ENCODE measurements at places on chromosomes 11 and 22.

GRCh38 chr22:37273126-37273845, 9.0 kb upstream of the CYTH4 start:
- no peak for DNase-seq

DNA sequence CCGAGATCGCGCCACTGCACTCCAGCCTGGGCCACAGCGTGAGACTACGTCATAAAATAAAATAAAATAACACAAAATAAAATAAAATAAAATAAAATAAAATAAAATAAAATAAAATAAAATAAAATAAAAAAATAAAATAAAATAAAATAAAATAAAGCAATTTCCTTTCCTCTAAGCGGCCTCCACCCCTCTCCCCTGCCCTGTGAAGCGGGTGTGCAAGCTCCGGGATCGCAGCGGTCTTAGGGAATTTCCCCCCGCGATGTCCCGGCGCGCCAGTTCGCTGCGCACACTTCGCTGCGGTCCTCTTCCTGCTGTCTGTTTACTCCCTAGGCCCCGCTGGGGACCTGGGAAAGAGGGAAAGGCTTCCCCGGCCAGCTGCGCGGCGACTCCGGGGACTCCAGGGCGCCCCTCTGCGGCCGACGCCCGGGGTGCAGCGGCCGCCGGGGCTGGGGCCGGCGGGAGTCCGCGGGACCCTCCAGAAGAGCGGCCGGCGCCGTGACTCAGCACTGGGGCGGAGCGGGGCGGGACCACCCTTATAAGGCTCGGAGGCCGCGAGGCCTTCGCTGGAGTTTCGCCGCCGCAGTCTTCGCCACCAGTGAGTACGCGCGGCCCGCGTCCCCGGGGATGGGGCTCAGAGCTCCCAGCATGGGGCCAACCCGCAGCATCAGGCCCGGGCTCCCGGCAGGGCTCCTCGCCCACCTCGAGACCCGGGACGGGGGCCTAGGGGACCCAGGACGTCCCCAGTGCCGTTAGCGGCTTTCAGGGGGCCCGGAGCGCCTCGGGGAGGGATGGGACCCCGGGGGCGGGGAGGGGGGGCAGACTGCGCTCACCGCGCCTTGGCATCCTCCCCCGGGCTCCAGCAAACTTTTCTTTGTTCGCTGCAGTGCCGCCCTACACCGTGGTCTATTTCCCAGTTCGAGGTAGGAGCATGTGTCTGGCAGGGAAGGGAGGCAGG, at the start of gene GSTP1:
GSTP1 (plus strand) TSS at position 566 of the 958 bp plus-strand sequence; CDS start at position 598, 32 bp downstream.
- DNase-seq = peak; percentile 80

DNA sequence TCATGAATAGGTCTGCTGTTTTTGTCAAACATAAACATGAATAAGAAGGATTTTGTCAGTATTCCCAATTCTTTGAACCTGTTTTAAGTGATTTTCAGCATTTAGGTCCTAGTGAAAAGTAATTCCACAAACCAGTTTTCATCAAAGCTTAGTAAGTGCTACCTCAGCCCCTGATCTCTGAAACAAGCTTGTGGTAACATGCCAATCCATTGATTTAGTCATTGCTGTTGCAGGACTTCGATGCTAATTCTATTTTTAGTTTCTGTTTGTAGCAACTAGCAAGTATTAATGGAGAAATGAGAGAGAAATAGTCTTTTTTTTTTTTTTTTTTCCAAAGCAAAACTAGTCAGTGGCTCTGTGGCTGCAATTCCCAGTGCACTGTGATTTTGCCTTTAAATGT, 91.4 kb downstream of the JRKL start:
- no peak for DNase-seq

- no peak for DNase-seq
These were observed 396.2 kb downstream of the NTM start for GRCh38 chr11:131766637-131767036.

- DNase-seq = no peak
These were observed at the start of gene KCNA4 for GRCh38 chr11:30016588-30017363. Gene KCNA4 (minus strand): TSS chr11:30017030. CDS start chr11:30012678, 4,352 bp downstream.

- no peak for DNase-seq
These were observed 84.7 kb downstream of the DGCR2 start for GRCh38 chr22:19037282-19038163.

DNA sequence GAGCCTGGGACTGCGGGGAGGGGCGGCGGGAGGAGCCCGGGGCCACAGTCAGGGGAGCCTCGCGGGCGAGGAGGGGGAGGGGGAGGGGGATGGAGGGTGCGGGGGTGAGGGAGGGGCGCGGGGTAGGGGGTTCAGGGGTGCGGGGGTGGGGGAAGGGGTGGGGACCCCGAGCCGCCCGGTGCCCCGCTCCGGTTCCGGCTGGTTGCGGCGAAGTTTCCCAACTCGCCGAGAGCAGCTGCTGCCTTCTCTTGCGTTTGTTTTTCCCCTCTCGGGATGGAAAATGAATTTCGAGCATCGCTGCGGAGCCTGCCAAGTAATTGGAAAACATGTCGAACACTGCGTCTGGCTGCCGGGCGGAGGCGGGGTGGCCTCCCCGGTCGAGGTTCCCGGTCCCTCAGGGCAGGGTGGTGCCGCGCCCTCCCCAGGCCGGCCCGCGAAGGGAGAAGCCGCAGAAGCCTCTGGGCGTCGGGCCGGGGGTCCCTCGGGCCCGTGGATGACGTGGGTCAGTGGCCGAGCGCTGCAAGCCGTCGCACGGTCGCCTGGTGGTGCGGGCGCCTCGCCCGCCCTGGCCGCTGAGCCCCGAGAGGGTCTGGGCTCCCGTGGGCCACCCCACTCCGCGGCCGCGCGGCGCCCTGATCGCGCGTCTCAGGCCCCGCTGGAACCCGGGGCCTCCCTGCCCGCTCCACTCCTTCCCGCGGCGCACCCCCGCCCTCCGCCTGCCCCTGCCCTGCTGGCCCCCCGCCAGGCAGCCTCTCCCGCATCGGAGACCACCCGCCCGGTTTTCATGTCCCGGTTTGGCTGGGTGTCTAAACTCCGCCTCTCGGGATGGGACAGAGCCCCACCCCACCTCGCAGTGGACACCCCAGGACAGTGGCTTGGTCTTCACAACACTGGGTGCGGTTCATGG, 12.1 kb downstream of the SPATA19 start:
- peak; percentile 4 for DNase-seq

- DNase-seq = no peak
These were observed 90.8 kb upstream of the PARVA start for GRCh38 chr11:12286606-12287005.

DNA sequence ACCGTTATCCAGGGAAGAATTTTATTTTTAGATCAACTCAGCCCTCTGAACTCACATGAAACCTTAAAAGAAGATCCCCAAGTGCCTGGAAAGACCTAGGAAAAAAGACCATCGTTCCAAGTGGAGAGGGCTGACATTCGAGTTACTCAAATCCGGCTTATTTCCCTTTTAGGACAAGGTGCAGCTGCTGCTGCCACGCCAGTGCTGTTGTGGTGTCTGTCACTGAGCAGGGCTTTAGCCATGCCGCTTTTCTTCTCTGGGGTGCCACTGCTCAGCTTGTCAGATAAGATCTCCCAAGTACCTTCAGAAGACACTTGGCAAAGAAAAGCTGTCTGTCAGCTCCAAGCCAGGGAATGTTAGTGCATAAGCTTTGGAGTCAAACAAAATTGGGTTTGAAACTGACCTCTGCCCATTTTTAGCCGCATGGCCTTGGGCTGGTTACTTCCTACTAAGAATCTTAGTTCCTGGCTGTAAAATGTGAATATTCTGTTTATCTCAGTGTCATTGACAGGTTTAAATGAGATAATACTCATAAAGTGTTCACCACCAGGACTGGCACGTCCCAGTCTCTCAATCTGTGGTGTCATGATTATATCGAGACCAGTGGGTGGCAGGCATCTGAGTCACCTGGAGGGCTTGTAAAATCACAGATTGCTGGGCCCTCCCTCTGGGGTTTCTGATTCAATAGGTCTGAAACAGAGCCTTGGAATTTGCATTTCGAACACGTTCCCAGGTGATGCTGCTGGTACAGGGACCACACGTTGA, 117.5 kb downstream of the PKNOX2 start:
- no peak for DNase-seq

GRCh38 chr11:61897387-61898246, 6.3 kb upstream of the FADS3 start:
- DNase-seq = peak; percentile 76

DNA sequence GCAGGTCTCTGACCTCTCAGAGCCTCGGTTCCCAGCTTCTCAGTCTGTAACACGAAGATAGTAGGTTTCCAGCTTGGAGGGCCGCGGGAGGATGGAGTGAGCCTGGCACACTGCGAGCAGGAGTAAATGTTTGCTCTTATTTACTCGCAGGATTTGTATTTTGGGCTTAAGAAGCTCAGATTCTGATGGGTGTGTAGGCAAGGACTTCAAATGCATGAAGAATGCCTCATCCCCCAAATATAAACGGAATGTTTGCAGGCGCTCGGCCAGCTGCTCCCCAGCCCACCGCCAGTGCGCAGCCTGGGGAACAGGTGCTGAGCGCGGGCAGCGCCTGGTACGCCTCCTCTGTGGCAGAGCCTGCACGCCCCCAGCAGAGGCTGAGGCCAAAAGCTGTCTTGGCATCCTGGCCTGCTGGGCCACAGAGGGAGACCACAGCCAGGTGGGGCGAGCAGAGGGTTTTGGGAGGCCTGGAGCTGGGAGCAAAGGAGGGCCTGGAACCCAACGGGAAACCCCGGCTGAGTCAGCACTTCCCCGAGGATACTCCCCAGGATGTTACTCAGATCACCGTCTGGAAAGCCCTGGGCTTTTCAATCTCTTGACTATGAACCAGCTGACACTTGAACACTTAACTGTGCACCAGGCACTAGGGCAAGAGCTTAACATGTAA, 9.4 kb downstream of the EHD1 start:
- DNase-seq = peak; percentile 51

GRCh38 chr22:20044495-20045151, 23.7 kb downstream of the TANGO2 start:
- DNase-seq = no peak

- no peak for DNase-seq
These were observed 21.6 kb upstream of the TMA7B start for GRCh38 chr22:39938509-39939111.

- no peak for DNase-seq
These were observed 12.6 kb downstream of the IL10RA start for GRCh38 chr11:117998664-117999353.

- DNase-seq = no peak
These were observed 9.6 kb downstream of the P2RY2 start for GRCh38 chr11:73227571-73228211.

DNA sequence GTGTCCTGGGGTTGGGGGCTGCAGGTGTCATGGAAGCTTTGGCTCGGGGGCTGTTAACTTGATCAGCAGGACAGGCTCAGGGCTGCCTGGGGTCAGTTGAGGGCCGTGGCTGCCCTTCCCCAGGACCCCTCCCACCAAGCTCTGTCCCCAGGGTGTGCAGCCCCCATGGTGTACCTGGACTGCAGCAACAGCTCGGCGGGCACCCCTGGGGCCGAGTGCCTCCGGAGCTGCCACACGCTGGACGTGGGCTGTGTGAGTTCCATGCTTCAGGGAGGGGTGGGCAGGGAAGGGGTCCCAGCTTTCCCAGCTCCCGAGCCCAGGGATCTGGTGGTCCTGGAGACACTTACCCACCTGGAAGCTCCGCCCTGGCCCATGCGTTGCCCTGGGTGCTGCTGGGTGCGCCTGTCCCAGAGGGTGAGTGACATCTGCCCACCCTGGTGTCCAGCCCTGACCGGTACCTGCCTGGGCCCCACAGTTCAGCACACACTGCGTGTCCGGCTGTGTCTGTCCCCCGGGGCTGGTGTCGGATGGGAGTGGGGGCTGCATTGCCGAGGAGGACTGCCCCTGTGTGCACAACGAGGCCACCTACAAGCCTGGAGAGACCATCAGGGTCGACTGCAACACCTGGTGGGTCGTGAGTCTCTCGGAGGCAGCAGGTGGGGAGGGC, 11.3 kb downstream of the MUC5B start:
- DNase-seq = no peak

DNA sequence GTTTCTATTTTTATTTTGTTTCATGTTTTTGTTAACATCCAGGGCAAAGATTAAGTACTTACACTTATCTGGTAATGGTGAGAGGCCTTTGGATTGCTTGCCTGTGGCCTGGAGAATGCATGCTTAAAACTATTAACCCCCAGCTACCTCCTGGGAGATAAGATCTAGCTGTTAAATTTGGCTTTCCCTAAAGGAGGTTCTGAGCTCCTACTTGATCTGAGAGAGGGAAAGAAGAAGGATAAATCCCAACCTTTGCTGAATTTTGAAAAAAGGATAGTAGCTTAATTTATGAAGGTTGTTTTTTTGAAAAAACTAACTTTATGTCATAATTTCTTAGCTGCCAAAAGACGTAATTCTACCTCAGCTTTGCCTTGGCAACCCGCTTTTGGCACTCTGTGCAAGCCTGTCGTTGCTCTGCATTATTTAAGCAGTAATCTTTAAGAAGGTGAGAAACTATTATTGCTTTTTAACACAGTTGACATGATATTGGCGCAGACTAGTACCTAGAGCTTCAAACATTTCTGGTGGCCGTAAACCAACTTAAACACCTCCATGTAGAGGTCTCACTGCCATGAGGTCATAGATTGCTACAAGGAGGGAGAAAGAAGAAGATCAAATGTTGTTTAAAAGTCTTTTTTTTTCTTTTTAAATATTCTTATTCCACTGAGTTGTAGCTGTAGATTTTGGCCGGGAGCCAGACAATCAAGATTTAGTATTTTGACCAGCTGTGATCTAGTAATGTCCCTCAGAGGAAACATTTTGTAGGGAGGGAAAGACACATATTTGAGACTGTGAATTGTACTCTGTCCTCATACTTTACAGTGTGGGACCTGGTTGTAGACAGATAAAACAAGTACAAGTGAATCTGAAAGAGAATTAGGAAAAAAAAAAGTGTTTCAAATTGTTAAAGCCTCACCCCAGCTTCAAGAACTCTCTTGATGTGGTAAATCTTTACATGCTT, 74.4 kb downstream of the WNT11 start:
- no peak for DNase-seq

DNA sequence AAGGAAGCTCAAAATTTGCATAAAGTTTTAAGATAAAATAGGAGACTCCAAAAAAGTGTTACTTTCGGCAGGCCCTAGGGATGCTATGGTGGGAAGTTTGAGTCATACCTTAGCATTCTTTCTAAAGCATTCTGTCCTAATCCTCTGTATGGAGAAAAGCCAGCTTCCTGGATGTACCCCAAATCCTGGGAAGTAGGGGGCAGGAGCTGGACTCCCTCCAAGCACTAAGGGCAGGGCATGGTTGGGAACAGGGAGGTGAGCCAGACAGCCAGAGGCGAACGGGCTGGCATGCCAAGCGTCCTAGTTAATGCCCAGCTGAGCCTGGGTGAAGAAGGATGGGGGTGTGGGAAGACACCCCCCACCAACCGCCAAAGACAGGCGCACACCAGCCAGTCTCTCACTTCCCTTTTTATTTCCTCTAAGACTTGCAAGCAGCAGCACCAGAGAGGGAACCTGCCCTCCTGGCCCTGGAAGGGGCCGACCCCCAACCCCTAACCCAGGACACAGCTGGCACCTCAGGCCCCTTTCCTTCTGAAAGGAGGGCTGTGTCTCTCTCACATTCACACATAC, 23.9 kb downstream of the RTN4RL2 start:
- no peak for DNase-seq

DNA sequence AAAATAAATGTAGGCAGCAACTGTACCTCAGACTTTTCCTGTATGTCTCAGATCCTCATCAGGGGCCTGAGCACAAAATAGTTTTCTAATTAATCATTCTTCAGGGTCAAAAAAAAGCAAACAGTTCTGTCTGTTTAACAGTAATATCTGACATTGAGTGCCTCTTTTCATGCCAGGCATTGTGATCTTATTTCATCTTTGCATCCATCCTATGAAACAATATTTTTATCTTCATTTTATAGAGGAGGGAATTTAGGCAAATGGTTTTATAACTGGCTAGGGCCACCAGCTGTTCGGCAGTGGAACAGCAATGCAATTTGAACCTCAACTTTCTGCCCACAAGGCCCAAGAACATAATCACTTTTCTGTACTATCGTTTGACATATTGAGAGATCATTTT, 145.6 kb downstream of the WNT7B start:
- no peak for DNase-seq

- no peak for DNase-seq
These were observed 96.0 kb upstream of the IGLL5 start for GRCh38 chr22:22791438-22792181.
